ENCODE measurements at places on chromosomes 6 and 20.
A peak's percentile ranks its signal among the peaks of the same experiment; 100 is the strongest.

GRCh38 chr6:3022765-3023662 is 23.3 kb downstream of the NQO2 start:
- no peak for DNase-seq

DNA sequence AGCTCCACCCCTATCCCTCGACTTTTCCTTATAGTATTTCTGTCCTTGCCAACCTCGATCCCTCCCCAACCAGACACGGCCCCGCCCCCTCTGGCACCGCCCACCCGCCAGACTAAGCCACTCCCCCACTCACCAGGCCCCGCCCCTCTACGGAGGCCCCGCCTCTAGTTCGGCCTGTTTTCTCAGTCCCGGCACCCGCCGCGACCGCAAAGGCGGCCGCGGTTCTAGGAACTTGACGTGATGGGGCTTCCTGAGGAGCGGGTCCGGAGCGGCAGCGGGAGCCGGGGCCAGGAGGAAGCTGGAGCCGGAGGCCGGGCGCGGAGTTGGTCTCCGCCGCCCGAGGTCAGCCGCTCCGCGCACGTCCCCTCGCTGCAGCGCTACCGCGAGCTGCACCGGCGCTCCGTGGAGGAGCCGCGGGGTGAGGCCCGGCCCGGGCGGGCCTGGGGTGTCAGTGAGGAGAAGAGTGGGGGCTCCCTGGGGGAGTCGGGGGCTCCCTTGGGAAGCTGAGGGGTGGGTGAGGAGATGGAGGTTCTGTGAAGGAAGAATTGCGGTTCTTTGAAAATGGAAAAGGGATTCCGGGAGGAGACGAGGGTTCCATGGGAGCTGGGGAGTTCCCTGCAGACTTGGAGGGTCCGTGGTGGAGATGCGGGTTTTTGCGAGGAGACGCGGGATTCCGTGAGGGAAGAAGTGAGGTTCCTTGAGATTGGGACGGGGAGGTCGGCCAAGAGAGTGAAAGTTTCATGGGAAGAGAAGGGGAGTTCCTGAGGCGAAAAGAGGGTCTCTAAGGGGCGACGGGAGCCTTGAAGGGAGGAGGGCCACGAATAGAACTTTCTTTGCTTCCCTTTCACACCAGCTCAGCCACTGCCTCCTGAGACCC is at the start of gene ACSS2:
ACSS2 (plus strand) TSS at position 207 of the 877 bp plus-strand sequence; CDS start at position 241, 34 bp downstream.
- DNase-seq, result peak; percentile 87

GRCh38 chr6:19382676-19383075 is 454.5 kb upstream of the ID4 start:
- no peak for DNase-seq

- no peak for DNase-seq
Observed at GRCh38 chr6:119022796-119023195, 55.7 kb downstream of the FAM184A start.

DNA sequence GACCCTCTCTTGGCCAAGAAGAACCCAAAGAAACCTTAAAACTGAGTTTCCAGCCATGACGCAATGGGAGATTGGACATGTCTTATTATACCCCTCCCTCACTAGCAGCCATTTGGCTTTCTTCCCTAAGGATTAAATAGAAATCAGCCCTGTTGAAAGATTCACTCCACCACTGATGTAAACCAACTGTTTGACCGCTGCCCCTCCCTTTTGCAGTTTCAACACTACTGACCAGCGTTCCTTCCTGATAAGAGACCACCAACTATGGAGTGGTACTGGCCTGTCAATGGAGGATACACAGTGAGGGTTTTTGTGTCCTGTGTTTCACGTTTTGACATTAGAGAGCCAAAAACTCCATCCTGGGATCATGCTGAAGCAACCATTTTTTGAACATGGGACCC is 53.2 kb upstream of the CD2AP start:
- no peak for DNase-seq

DNA sequence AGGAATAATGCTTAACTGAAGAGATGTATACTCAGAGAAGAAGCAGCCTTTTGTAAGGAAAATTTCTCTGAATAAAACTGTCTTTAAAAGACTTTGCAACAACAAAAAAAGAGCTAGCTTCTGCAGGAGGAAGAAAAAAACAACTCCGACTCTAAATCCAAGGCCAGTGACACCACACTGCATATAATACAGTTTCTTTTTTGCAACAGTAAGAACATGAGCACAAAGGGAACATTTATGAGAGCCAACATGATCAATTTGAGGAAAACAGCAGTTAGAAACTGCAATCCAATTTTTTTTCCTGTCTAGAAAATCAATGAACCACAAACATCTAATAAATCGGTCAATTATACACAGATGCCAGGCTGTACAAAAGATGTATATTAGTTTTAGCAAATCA is 42.9 kb upstream of the UST start:
- DNase-seq, result no peak

DNA sequence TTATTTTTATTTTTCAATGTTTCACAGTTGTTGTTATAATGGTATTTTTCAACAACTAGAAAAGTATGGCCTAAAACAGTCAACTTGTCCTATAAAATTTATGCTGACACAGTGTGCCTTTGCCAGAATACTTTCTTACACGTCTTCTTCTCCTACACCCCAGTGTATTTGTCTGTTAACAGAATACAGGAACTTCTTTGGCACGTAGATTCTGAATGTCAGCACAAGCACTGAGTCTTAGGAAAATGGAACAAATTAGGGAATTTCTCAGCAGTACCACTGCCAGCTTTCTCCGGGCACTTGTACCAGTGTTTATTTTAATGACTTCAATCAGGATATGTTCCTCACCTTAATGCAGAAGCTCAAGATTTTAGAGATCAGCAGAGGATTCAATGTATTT is 26.7 kb upstream of the AKIRIN2 start:
- no peak for DNase-seq

DNA sequence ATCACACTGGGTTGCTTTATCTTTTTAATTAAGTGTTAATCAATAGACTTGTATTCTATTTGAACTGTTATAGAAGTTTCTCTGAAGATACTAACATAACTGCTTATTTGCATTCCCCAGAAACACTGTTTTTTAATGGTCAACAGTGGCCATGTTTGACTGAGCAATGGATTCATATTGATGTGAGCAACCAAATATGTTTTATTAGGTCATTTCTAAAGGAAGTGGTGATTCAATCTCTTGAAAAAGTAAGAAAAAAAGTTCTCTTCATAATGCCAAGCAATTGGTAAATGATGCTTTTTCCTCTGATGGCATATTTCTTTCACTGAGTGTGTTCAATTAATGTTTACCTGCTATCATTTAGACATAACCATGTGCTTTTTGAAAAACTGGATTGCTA is 593.0 kb upstream of the CITED2 start:
- DNase-seq, result no peak

DNA sequence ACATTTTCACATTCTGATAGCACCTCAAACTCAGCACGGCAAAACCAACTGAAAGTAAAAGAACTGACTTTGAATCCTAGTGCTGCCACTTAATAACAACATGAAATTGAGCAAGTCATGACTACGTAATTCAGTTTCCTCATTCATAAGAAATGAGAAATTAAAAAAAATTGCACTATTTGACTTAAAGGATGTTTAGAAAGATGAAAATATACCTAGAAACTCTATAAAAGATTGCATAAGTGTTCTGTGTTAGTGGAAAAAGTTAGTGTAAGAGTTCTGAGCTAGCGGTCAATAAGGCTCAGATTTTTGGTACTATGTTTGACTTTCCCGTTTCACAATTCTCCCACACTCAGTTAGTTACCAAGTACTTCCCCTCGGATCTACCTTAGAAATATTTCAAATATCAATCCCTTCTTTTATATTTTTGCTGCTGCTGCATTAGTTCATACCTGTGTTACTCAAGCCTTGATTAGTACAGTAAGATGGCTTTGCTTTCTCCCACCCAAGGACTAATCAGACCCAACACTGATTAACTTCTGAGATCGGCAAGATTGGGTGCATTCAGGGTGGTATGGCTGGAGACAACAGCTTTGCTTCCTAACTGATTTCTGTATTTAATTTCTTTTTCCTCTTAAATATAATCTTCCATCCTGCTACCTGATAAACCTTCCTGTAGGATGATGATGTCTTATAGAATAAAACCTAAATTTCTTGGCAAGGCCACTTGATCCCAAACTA is 25.9 kb downstream of the ECHDC1 start:
- DNase-seq, result no peak

DNA sequence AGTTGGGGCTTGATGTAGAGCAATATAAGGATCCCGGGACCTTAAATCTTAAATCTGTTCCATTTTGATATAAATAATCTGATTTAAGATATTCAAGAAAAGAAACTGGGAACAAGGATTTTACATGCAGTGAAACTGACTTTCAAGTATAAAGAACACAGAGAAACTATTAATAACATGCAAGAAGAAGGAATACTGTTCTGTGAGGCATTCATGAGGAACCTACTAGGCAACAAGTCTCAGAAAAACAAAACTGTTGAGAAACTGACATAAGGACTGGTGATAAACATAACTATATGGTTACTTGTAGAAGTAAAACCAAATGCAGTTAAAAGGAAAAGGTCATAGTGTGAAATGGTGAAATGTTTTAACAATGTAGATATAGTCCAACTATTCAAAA is 15.8 kb downstream of the HDDC2 start:
- no peak for DNase-seq

GRCh38 chr20:57619051-57619831 is 985 bp downstream of the ZBP1 start:
- peak; percentile 32 for DNase-seq

DNA sequence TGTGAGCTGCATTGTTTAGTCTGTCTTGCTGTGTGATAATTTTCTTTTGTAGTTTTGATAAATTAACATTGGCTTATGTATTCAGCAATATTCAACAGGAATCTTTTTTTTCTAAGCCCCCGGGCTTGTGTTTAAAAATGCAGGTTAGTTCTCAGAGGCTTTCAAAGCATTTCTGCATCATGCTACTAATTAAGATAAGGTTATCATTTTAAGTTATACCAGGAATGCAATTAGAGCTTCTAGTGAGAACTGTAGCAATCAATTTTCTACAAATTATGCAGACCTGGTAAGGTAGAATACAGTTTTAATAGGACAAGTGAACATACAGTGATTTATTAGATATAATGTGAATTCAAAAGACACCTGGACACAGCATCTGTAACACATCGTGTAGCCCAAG is 179.2 kb downstream of the PRL start:
- no peak for DNase-seq

- no peak for DNase-seq
Observed at GRCh38 chr6:162014069-162014811, 713.3 kb downstream of the PRKN start.

DNA sequence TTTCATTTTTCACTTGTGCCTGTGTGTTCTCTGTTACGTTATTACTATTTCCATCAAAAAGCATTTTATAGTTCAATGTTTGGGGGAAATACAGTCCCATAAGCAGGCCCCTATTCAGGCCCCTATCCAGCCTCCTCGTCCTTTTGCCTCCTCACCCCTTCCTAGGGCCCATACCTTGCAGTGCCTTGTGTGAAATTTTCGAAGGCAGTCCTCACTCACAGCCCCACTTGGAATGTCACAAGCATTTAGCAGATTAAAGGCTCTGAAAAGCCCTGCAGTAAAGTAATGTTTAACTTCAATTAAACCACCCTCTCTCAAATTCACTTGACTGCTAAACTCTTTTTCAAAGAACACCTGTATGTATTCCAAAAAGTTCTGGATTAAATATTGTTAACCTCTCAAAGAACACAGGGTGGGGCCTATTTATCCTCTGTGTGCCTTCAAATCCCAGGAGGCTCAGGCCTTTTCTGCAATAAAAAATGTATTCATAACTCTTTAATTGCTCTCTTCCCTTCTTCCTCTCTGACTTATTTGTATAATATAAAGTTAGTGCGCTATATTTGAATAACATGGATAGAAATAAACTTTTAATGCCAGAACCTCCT is 202.5 kb downstream of the FOXA2 start:
- DNase-seq, result no peak

GRCh38 chr6:6436946-6437345 is 116.5 kb upstream of the F13A1 start:
- DNase-seq, result no peak

DNA sequence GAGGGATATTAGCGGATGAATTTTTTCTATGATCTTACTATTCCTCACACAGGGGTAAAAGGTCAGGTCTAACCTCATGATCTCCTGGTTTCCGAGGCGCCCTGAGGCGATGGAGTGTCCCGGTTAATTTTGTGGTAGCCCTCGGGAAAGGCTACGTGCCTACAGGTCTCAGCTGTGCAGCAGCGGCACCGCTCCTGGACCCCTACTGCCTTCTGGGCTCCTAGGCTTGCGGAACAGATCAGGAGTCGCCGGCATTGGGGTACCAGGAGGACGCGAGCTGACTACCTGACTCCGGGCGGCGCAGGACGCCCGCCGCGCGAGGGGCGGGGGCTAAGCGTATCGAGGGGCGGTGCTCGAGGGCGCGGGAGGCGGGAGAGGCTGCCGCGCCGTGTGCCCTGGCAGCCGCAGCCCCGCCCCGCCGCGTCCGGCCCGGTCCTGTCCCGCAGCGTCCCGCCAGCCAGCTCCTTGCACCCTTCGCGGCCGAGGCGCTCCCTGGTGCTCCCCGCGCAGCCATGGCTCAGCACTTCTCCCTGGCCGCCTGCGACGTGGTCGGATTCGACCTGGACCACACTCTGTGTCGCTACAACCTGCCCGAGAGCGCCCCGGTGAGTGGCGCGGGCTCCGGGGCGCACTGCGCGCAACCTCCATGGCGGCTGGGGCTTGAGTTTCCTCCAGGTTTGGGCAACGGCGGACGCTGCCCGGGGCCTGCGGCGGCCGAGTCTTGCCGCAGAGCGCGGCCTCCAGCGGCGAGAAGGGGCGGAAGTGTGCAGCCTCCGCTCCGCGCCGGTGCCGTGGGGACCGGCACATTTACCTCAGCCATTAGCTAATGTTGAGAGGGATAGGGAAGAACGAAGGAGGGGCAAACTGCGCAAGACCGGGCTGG is at the start of gene NT5DC1:
NT5DC1 (plus strand) TSS at position 435 of the 883 bp plus-strand sequence; CDS start at position 513, 78 bp downstream.
- peak; percentile 66 for DNase-seq

DNA sequence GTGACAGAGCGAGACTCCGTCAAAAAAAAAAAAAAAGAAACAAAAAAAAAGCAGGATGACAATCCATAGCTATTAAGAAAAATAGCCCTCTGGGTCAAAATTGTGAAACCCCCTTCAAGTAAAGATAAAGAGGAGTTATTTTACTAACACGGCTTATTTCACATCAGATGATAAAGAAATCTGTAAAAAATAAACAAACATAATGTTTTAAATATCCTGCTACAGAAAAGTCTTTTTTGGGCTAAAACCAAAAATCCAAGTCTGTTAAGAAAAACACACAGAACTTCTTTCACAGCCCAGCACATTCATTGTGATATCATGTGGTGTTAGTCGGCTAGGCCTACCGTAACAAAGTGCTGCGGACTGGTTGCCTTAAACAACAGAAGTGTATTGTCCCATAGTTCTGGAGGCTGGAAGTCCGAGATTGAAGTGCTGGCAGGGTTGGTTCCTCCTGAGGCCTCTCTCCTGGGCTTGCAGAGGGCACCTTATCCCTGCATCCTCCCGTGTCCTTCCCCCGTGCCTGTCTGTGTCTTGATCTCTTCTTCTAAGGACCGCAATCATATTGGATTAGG is 239.2 kb upstream of the TAB2 start:
- DNase-seq, result no peak

DNA sequence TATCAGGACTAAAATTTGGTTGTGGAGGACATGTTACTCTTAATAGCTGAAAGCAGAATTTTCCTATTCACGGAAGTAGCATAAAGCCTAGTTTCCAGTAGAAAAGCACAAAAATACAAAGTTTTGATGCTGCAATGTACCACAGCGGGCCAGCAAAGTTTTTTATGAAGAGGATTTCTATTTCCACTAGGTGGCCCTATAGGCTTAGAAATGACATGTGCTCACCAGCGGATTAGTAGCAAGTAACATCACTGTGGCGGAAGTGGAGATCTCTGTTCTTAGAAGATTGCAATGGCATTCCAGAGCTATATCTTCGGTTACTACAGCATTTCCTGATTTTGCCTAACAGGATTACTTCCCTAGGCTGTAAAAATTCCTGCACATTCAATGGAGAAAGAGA is 1219.0 kb upstream of the EYS start:
- no peak for DNase-seq

- DNase-seq, result no peak
Observed at GRCh38 chr6:70186461-70186860, 116.4 kb downstream of the COL9A1 start.

All from activated CD4-positive, CD25-positive, alpha-beta regulatory T cell (primary cell).